ENCODE measurements at places on chromosomes 13 and 19.
A peak's percentile ranks its signal among the peaks of the same experiment; 100 is the strongest.

DNA sequence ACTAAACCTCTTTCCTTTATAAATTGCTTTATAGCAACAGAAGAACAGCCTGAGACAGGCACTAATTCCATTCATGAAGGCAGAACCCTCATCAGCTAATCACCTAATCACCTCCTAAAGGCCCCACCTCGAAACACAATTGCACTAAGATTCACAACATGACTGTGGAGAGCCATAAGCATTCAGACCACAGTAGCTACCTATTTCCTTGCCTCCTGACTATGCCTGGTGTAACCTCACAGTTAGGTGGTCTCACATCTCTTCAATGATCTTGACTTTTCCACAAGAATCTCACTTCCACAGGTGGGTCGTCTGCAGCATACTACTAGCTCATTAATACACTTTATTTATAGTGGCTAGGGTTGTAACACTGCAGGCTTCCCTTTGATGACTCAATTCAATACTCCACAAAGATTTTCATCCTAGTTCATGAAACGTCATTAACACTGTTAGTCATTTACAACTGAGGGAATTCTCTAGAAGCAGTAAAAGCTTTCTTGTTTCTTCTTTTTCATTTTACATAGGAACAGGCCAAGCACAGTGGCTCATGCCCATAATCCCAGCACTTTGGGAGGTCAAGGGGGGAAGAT is 27.1 kb downstream of the STK24 start:
- no peak for DNase-seq

DNA sequence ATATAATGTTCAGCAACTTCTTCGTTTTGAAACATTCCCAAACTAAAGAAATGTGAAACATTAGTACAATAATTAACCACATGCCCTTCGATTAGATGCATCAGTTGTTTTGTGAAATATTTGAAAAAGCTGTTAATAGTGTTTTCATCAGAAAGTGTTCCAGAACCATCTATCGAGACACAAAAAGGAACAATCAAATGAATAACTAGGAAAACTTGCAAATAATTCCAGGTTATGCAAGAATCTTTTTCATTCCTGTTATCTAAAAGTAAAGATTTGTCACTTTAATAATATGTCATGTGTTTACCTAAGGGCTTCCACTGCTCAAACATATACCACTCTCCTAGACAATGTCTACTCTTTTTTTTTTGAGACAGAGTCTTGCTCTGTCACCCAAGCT is 904.2 kb upstream of the MIR17HG start:
- DNase-seq: no peak

GRCh38 chr19:18299654-18300053 is 18.2 kb upstream of the JUND start:
- peak; percentile 32 for DNase-seq

DNA sequence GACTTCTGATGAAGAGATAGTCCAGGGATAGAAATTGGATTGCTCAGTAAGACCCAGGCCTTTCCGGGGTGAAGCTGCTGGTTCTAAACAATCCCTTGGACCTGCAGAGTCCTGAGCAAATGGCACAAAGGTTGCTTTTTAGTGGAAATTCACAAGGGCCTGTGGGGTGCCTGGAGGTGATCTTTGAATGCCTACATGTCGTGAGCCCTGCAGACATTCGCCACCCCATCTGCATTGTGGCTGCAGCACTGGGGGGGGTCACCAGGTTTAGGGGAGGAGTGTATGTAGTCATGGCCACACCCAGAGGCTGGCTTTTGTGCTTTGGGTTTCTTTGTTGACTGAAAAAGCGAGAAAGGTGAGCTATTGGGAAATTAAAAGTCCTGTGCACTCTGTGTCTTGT is 41.4 kb downstream of the SLC7A9 start:
- DNase-seq: no peak

GRCh38 chr19:7779631-7780486 is 16.8 kb downstream of the CLEC4M start:
- no peak for DNase-seq

DNA sequence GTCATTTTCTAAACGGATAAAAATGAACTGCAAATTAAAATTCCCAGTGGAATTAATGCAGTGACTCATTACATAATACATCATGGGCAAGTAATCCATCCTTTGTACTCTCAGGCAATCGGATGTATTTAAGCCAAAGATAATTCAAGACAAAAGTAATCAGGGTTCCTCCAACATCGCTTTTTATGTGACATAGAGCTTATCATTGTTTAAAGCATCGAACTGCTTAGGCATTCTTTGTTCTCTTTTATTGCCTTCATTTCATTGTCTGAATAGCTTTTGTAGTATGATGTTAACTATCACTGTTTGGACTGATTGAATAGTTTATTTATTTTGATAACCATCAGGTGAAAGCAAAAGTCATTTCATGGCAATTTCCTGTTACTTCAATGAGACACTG is 209.4 kb downstream of the ITGBL1 start:
- DNase-seq: no peak

GRCh38 chr13:40597735-40598365 is 68.6 kb downstream of the FOXO1 start:
- DNase-seq: no peak

DNA sequence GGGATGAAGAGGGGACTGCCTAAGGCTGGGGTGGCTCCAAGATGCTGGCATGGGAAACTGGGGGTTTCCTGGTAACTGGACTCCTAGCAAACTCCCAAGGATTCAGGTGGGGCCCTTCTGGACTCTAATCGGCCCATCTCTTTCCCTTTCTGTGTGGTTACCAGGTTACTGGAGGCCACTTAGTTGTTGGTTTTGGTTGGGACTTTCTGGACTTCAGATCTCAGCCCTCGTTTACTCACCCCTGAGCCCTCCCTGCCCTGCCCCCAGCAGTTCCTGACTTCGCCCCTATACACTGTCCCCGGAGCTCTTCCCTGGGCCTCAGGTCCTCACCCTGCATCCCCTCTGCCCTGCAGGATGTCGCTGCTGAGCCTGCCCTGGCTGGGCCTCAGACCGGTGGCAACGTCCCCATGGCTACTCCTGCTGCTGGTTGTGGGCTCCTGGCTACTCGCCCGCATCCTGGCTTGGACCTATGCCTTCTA is 328 bp downstream of the CYP4F12 start:
- DNase-seq: peak; percentile 73
